ENCODE measurements at places on chromosomes 7 and 10. TPM values are rescaled to one million over a fixed set of nuclear protein-coding genes. Genes with fewer than 3 reads are reported as not detected.

MORN4 gene
- total RNA-seq = 2.3 TPM

LDB3 gene
- total RNA-seq = 1.3 TPM

SEMA3E gene
- 2.2 TPM for total RNA-seq

SLC26A3 gene
- total RNA-seq = not detected

OR2A12 gene
- total RNA-seq = not detected

ZNF488 gene
- not detected for total RNA-seq

GSDME gene
- 16.8 TPM for total RNA-seq

RGR gene
- 0.44 TPM for total RNA-seq

SDK1 gene
- total RNA-seq = 35.0 TPM

MSMB gene
- not detected for total RNA-seq

CACNB2 gene
- total RNA-seq = 1.9 TPM

VENTX gene
- 3.6 TPM for total RNA-seq

SLC18A2 gene
- not detected for total RNA-seq

DBF4 gene
- total RNA-seq = 14.0 TPM

SPDYE2 gene
- not detected for total RNA-seq

MEOX2 gene
- 10.7 TPM for total RNA-seq

ADAM22 gene
- total RNA-seq = 3.4 TPM

FAM25C gene
- not detected for total RNA-seq

CDHR1 gene
- not detected for total RNA-seq

EN2 gene
- total RNA-seq = not detected

FAM241B gene
- total RNA-seq = not detected

CLCN1 gene
- total RNA-seq = not detected

ATOH7 gene
- not detected for total RNA-seq

BTAF1 gene
- total RNA-seq = 55.0 TPM

ACSL5 gene
- 35.5 TPM for total RNA-seq
